CD4-positive, alpha-beta T cell treated with Interleukin-17A for 1 hour (primary cell): ENCODE measurements at places on chromosomes 1 and 21.

DNA sequence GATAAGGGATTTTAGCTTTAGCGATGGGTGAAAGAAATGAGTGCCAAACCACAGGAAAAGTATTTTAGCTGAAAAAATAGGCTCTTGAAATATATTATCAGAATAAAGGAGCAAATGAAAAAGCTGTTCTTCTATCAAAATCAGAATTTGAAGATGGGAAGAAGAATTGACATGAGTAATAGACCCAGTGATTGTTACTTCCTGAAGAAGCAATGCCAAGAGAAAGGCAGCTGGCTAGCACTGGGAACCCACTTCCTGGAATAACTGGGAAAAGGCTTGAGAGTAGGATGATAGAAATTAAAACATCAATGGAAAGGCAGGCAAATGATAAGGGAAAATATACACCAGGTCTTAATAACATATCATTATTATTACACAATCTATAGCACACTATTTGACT is 29.9 kb upstream of the LYPLAL1 start:
- DNase-seq, result no peak

GRCh38 chr21:37257511-37257966 is 9.6 kb downstream of the VPS26C start:
- DNase-seq, result peak; percentile 34

- DNase-seq, result no peak
These were observed 263.4 kb downstream of the OLFM3 start for GRCh38 chr1:101733340-101733739.

DNA sequence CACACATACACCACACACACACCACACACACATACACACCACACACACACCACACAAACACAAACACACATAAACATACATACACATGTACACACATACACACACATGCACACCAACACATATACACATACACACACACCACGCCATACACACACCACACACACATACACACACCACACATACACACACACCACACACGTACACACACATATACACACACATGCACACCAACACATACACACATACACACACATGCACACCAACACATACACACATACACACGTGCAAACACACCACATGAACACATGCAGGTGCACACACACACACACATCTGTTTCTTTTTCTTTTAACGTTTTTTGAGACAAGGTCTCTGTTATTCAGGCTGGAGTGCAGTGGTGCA is 41.0 kb upstream of the SLC45A1 start:
- no peak for DNase-seq

GRCh38 chr1:20586953-20587660 is 1.8 kb upstream of the CDA start:
- no peak for DNase-seq

DNA sequence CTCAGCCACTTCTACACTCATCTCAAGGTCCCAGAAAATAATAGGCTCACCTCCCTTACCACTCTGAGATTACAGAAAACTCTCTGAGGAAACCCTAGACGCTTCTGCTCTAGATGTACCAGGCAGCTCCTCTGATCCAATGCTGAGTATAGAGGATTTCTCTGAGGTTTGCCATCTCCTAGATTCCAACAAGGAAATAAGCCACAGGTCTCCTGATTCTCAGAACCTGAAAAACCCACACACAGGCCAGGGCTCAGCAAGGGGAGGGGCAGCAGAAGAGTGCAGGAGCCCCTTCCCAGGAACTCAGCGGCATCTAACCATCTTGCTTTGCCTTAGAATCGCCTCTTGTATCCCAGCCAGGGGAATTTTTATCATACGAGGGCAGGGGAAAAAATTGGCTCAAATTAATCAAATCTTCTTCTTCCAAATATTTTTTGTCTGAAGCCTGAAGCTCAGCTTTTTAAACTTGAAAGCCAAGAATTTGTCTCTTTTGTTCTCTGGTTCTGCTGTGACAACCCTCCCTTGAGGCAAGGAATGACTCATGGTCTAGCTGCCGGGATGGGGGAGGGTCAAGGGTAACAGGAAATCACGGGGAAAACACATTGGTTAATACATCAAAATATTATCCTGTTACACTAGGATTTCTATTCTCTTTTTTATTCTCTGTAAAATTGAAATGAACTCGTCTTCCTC is 30.8 kb downstream of the GORAB start:
- DNase-seq, result peak; percentile 3

DNA sequence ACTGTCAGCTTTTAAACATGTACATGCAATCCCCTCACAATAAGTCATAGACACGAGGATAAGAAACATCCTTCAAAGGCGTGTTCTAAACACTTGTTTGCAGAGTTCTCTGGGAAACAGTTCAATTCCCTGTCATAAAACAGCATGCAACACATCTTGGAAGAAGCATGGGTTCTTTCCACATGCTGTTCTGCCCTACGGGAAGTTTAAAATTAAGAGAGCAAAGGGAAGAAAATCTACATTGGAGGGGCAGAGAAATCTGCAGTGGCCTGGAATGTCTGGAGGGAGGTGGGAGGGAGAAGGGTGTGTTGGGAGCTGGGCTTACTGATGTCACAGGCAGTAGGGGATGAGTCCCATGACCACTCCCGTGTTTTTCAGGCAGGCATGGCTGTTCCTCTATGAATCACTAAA is 98.3 kb upstream of the SLC2A1 start:
- DNase-seq, result no peak
